Testis (tissue), 5 donors: ENCODE measurements at places on chromosomes 3 and 15. TPM values are rescaled to one million over a fixed set of nuclear protein-coding genes. Genes with fewer than 3 reads are reported as not detected.

The C3orf49 gene
- 0.66 TPM for polyA plus RNA-seq

The PLIN1 gene
- 13.5 TPM for polyA plus RNA-seq

The HIGD2B gene
- 10.2 TPM for polyA plus RNA-seq

The PIERCE2 gene
- 16.0 TPM for polyA plus RNA-seq
